Caco-2 (cell line): ENCODE measurements at places on chromosomes 2 and 18. TPM values are rescaled to one million over a fixed set of nuclear protein-coding genes. Genes with fewer than 3 reads are reported as not detected.
A peak's percentile ranks its signal among the peaks of the same experiment; 100 is the strongest.

The MC5R gene
- not detected in 2 replicates for total RNA-seq

The PSMA8 gene
- not detected in 2 replicates for total RNA-seq

- H3K27me3 ChIP-seq: no peaks in the 10 kb centered on the region
- H3K4me3 ChIP-seq: no peak overlapping the region
- H3K36me3 ChIP-seq: no peaks in the 10 kb centered on the region
- no peaks in the 10 kb centered on the region for H3K4me1 ChIP-seq
- no peak for DNase-seq
Measured at GRCh38 chr2:184141866-184142265, 456.5 kb upstream of the ZNF804A start.

DNA sequence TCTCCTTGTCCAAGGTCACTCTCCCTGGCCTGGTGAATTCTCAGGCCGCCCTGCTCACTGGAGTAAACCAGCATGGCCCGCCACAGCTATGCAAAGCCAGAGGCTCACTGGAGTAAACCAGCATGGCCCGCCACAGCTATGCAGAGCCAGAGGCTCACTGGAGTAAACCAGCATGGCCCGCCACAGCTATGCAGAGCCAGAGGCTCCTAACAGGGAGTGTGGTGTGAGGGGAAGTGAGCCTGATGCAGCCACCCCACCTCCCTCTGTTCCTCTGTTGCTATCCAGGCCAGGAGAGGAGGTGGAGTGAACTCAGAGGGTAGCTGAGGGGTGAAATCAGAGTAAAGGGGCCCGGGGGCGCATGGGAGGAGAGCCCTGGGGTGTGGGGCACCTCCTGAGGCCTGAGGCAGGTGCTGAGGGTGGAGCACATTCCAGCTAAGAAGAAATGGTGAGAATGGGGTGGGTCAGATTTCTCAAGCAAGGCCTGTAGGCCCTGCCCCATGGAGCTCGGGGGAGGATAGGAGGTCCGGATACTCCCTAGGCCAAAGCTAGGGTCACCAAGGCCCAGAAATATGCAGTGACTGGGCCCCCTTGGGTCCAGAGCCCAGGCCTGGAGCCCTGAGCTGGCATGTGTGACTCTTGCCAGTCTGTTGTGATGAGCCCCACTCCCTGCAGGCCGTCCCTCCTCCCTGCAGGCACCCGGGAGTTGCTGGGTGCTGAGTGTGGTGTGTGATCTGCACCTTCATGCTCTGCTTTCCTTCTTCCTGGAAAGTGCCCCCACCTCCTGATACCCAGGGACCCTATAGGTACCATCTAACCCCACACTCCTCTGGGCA lies 1.5 kb downstream of the ATP6V1B1 start:
- H3K4me1 ChIP-seq: peaks cover 28% of the 10 kb centered on the region
- peak; percentile 77 for DNase-seq
- no peak overlapping the region for H3K4me3 ChIP-seq
- no peaks in the 10 kb centered on the region for H3K27me3 ChIP-seq
- peak overlapping the region; percentile 67 for H3K27ac ChIP-seq
- no peaks in the 10 kb centered on the region; the same call in 1 of the 2 replicates for H3K36me3 ChIP-seq

GRCh38 chr18:8839281-8839680 lies 133.9 kb downstream of the MTCL1 start:
- no peaks in the 10 kb centered on the region for H3K27me3 ChIP-seq
- no peaks in the 10 kb centered on the region for H3K36me3 ChIP-seq

GRCh38 chr2:100321866-100322820 lies at the start of gene LONRF2:
TSS of gene LONRF2 (minus strand) at chr2:100322501. CDS start at chr2:100322093, 408 bp downstream.
- no peak within 1 kb of the TSS for H3K27ac ChIP-seq
- no peaks in the 10 kb centered on the region for H3K27me3 ChIP-seq
- no peak within 1 kb of the TSS for H3K4me3 ChIP-seq
- H3K36me3 ChIP-seq: no peaks in the 10 kb centered on the region
- H3K4me1 ChIP-seq: no peaks in the 10 kb centered on the region

GRCh38 chr2:88620015-88620414 lies 7.2 kb downstream of the EIF2AK3 start:
- H3K4me3 ChIP-seq: no peak overlapping the region
- H3K4me1 ChIP-seq: peaks cover 10% of the 10 kb centered on the region
- H3K36me3 ChIP-seq: no peaks in the 10 kb centered on the region; the same call in 1 of the 2 replicates
- DNase-seq: no peak

- no peaks in the 10 kb centered on the region for H3K36me3 ChIP-seq
- no peak for DNase-seq
- H3K27ac ChIP-seq: no peak overlapping the region
Measured at GRCh38 chr2:143142598-143142997, 13.4 kb downstream of the ARHGAP15 start.

DNA sequence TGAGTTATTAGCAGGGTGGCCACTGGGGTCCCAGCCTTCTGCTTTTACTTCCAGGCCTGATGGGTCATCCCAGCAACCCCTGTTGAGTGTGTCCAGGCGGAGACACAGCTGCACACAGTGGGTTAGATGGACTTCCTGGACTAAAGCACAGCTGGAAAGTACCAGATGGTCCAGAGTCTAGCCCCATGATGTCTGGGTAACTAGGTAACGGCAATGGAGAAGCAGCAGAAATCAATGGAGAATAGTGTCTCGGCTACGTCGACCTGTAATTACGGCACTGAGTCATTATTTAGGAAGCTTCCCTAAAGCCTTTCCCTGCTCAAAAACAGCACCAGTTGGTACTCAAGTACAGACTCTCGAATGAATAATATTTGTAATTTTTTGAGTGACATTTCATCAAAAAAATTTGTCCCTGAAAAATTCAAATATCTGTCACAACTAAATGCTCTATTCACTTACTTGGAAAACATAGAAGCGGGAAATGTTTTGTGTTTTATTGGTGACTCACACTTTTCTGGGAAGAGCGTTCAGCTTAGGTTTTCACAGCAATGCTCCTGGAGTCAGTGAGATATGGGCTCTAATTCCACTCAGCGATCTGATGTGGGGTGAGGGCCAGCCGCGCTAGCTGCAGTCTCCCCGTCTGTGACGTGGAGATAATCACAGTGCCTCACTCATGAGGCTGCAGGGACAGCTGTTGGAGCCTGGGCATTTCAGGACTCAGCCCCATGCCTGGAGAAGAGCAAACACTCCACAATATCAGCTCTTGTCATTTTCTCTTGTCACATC lies 16.2 kb upstream of the ARL4C start:
- H3K4me1 ChIP-seq: no peaks in the 10 kb centered on the region
- DNase-seq: no peak
- no peaks in the 10 kb centered on the region for H3K27me3 ChIP-seq
- H3K4me3 ChIP-seq: no peak overlapping the region

- H3K4me1 ChIP-seq: peaks cover 13% of the 10 kb centered on the region
- H3K27ac ChIP-seq: peak overlapping the region; percentile 85
- DNase-seq: no peak
- H3K36me3 ChIP-seq: no peaks in the 10 kb centered on the region
- H3K4me3 ChIP-seq: peak overlapping the region; percentile 84
- no peaks in the 10 kb centered on the region for H3K27me3 ChIP-seq
Measured at GRCh38 chr2:190318931-190319554, 583 bp downstream of the HIBCH start.
